ENCODE measurements at places on chromosomes 16 and 17. TPM values are rescaled to one million over a fixed set of nuclear protein-coding genes. Genes with fewer than 3 reads are reported as not detected.

Gene RHBDL1
- 2.7 TPM for total RNA-seq

Gene LIMD2
- 7.5 TPM for total RNA-seq

Gene LRRC75A
- total RNA-seq: 5.7 TPM

Gene PRDM7
- not detected for total RNA-seq

Gene HS3ST3B1
- 0.90 TPM for total RNA-seq

Gene KRT20
- not detected for total RNA-seq

Gene YBX2
- under 0.01 TPM for total RNA-seq

Gene TOM1L1
- total RNA-seq: 18.4 TPM

Gene HSD3B7
- total RNA-seq: 42.9 TPM

Gene SLFN14
- not detected for total RNA-seq

Gene PRAC1
- total RNA-seq: not detected

Gene NEUROD2
- not detected for total RNA-seq

Measured in tibial nerve (tissue), 4 donors.